ENCODE measurements at places on chromosomes 16 and 17.

DNA sequence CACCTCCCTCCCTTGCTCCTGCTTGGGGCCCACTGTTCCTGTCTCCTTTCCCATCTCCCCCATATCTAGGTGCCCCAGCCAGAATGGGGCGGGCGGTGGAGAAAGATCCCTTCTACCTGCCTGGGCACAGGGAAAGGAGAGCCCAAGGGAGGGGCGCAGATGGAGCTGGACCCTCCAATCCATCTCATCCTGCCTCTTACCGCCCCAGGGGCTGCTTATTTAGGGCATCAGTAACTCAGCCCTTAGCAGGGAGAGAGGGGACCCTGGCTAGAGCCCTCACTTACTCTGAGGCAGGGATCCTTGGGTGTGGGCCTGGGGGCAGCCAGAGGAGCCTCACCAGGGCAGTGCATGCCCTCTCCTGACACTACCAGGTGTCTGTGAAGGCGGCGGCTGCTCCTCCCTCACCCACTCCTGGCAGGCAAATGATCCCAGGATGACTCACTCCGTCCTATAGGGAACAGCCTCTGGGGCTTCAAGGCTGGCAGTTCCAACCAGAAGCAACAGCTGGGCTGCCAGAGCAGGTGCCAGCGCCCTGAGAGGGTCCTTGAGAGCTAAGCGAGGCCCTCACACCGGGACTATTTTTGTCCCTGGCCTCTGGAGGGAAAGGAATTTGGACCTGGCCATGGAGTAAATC is 16.3 kb upstream of the BCAR1 start:
- no peak for DNase-seq

- no peak for DNase-seq
Measured at GRCh38 chr17:40717776-40718175, 14.2 kb upstream of the KRT24 start.

DNA sequence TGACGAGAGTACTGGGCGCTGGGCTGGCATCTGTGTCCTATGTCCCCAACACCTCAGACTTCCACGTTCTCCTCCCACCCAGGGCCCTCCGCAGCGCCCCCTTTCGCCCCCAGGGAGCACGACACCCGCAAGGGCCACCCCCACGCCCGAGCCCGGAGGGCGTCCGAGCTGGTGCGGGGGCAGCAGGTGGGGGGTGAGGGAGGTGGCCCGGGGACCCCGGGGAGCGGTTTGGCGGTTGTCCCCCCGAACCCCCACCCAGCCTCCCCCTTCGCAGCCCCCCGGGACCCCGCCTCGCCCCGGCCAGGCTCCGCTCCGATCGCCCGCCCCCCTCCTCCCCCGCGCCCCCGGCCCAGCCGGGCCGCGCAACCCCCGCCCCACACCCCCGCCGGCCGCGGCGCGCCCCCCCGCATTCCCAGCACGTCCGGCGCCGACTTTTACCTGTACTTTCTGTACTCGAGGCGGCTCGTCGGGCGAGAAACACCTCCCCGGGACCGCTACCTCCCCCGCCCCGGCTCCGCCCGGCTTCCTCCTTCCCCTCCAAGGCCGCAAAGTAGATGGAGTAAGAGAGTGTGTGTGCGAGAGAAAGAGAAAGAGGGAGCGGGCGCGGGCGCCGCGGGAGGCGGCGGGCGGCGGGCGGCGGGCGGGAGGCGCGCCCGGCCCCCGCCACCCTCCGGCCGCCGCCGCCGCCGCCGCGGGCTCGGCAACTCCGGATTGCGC is 901 bp downstream of the CDYL2 start:
- no peak for DNase-seq

DNA sequence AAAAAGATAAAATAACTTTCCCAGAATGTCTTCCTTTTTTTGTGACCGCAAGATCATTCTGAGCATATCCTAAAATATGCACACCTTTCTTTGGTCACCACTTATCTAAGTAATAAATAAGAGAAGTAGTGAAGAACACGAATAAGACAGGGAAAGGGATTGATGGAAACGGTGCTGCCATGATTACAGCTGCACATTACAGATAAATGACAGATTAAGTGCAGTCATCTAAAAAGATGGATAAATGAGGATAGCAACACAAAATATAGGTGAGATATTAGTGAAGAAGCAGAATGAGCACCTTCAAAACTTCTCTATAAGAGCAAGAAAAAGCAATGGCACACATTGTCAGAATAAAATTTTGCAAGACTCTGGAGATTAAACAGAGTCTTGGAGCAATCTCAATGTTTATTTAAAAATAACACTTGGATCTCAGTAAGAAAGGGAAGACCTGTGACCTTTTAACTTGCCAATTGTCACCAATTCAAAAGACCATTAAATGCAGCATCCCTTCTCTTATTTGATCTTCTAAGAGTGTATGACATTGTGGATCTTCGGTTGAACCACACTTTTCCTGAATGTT is 567.1 kb downstream of the KCNJ2 start:
- DNase-seq, result no peak

GRCh38 chr16:680967-681745 is 946 bp downstream of the STUB1 start:
- DNase-seq, result no peak

DNA sequence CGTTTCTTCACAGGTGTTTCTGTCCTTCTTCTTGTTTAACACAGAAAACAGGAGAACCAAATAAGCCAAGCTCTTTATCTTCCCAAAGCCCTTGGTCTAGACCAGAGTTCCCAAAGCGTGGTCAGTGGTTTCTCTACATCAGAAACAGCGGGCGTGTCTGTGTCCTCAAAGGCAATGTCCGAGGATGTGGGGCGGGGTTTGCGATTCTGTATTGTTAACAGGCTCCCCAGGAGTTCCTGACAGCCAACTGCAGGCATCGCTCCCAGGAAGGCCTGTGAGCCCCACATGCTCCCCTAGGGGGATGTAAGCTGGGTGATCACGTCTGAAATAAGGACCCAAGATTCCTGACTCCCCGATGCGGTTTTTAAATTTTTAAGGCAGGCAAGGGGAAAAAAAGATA is 28.4 kb upstream of the SLC25A19 start:
- no peak for DNase-seq

DNA sequence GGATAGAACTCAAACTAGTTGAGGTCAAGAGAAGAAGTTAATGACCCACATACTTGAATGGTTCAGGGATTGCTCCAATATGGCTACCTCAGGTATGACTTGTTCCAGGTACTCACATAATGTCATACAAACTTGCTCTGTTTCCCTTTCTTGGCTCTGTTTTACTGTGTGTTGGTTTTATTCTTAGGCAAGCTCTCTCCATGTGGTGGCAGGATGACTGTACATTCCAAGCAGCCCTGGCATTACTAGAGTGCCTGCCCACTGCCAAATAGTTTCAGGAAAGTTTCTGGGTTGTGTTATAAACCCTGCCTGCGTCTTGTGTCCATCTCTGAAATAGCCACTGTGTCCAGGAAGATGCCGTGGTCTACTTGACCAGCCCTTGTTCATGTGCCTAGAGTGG is 476.8 kb downstream of the SHISA9 start:
- DNase-seq, result no peak
